ENCODE measurements at places on chromosomes 4 and X. TPM values are rescaled to one million over a fixed set of nuclear protein-coding genes. Genes with fewer than 3 reads are reported as not detected.

FAM9B gene
- 0.69 TPM for total RNA-seq

POU4F2 gene
- not detected for total RNA-seq

- no peak for DNase-seq
Measured at GRCh38 chr4:77701121-77701520, 95.5 kb downstream of the CXCL13 start.

TADA2B gene
- total RNA-seq: 15.1 TPM

DNA sequence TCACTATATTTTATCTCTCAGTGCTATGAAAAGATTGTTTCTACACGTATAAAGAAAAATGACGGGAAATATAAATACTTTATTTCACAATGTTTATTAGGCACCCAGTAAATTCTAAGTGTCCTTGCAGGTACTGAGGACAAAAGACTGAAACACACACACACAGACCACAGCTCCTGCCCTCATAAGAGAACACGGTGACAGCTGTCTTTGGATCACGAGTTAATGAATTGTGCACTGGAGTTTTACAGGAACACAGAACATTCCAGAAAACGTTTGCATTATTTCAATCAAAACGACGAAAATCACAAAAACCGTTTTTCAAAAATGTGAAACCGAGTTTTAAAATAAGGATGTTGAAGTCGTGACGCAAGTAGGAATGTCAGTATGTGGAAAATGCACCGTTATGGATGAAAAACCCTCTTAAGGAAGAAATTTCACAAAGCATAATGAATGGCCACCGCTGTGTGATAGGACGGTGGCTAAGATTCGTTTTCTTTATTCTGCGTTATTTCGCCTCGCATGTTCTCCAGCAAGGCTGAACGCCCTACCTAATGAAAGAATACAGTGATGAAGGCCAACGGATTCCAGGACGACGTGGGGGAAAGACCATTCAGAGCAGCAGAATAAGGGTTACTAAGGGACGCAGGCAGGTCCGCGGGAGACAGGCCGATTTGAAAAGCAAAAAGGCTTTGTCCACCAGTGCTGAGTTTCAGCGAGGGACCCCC lies 24.2 kb downstream of the FAM156A start:
- DNase-seq: no peak

DNA sequence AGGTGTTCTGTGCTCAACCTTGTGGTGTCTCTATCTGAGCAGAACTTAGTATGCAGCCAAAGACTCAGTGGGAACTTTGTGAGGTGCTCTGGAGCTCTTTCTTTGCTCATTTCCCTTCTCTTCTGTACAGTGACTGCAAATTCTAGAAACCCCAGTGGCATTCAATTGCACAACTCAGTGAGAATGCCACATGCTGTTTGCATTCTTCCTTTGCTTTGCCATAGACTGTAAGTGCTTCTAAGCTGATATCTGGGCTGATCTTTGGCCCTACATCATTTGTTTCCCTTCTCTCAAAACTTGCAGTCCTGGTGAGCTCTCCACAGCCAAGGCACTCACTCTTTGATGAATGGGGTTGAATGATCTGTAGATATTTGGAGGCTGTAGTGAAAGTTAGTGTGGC lies 7.0 kb downstream of the PNMA3 start:
- DNase-seq: no peak

GRCh38 chrX:150357790-150358189 lies 5.3 kb upstream of the MAMLD1 start:
- no peak for DNase-seq

DNA sequence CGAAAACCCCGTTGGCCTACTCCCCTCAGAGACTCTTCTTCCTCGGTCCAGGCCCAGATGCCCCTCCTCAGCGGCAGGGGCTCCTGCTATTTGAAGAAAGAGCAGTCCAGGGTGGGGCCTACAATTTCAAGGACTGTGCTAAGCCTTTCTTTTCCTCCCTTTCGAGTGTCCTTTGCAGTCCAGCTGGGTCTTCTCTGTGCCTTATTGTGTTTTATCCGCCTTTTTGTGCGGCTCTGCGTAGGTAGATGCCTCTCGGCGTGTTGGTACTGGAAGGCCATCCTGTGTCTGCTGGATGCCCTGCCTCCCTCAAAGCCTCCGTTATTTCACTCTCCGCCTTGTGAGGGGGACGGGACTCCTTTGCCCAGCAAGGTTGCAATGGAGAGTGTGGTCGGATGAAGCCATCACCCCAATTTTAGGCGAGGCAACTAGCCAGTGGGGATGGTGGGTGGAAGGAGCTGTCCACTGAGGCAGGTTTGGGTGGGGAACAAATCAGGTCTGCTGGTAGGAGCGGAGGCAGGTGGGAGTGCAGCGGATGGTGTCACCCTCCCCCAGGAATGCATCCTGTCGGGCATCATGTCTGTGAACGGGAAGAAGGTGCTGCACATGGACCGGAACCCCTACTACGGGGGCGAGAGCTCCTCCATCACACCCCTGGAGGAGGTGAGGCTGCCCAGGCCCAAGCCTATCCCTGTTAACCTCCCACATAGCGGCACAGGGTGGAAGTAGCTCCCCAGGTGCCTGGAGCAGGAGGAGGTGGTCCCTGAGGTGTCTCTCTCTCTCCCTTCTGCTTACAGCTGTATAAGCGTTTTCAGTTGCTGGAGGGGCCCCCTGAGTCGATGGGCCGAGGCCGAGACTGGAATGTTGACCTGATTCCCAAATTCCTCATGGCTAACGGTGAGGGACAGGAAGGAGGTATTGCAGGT lies 1.3 kb downstream of the GDI1 start:
- no peak for DNase-seq

PTPN13 gene
- total RNA-seq: 23.3 TPM

CCKAR gene
- not detected for total RNA-seq

MXRA5 gene
- total RNA-seq: 1.9 TPM

FAM236B gene
- total RNA-seq: not detected

- DNase-seq: no peak
Measured at GRCh38 chr4:110668463-110669235, 45.8 kb upstream of the PITX2 start.

Measured in Calu3 (cell line).